ENCODE measurements at places on chromosomes 12 and 14. TPM values are rescaled to one million over a fixed set of nuclear protein-coding genes. Genes with fewer than 3 reads are reported as not detected.
A peak's percentile ranks its signal among the peaks of the same experiment; 100 is the strongest.

MGP gene
- total RNA-seq, result 12,824 TPM

DNA sequence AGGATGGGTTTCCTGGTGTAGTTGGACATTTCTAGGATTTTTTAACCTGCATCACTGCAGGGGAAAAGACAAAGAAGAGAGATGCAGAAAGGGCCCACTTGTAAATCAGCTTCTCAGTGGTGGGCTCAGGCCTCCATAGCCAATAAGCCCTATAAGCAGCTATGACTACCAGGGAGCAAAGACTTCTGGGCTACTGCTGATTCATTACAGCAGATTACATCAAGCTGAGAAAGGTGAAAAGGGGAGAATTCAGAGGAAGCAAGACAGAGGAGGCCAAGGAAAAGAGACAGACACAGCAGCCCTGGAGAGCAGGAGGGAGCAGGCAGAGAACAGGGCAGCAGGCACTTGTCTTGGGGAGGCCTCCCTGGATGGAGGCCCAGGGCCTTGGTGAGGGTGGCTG, 95.2 kb downstream of the KCNA5 start:
- no peak for DNase-seq

IAPP gene
- not detected for total RNA-seq

- DNase-seq, result no peak
Observed at GRCh38 chr12:8828257-8829124, 6.1 kb downstream of the A2ML1 start.

DNA sequence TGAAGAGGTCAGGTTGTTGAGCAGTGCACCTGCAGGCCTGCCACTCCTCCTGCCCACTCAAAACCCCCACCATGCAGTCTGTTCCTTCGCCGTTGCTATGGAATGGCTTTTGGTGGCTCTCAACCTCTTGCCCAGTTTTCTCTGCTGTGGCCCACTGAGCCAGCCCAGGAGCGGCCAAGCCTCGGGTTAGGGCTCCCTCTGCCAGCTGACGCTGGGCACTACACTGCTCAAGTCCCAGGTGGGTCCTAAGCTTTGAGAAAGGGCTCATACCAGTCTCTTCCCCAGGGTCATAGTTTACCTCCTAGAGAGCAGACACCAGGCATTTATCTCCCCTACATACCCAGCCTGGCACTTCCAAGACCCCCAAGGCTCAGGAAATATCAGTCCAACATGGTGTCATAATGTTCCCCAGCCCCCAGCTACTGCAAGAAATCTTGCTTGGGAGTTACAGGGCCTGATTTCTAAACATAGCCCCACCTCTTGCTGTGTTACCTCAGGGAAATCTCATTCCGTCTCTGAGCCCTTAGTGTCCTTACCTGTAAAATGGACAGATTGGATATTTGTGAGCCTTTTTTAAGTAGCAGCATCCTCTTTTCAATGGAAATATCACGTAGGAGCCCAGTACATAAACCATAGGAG, 59.4 kb downstream of the TSPAN11 start:
- no peak for DNase-seq

TESPA1 gene
- 2.1 TPM for total RNA-seq

DNA sequence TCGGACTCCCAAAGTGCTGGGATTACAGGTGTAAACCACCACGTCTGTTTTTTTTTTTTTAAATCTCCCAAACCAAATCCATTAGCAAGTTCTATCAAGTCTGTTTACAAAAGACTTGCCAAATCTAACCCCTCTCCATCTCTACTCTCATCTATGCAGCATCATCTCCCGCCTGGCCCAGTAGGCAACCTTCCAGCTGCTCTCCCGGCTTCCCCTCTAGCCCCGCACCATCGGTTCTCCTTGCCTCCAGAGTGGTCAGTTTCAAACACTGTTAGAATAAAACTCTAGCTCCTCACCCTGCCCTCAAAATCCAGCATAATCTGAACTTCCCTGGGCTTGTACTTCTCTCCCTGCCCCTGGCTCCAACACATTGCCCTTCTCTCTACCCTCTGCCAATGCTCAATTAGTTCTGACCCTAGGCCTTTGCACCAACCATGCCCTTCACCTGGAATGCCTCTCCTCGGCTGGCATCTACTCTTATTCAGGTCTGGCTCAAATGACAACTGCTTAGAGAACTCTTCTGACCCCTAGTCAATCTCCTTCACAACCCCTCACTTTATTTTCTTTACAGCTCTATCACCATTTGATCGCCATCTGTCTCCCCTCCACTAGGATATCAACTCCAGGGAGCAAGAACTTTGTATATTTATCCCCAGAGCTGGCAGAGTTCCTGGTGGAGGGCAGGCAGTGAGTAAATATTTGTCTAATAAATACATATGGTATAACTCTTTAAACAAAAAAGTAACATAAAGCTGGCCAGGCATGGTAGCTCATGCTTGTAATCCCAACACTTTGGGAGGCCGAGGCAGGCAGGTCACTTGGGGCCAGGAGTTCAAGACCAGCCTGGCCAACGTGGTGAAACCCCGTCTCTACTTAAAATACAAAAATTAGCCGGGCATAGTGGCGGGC, 4.9 kb downstream of the WSB2 start:
- no peak for DNase-seq

DNA sequence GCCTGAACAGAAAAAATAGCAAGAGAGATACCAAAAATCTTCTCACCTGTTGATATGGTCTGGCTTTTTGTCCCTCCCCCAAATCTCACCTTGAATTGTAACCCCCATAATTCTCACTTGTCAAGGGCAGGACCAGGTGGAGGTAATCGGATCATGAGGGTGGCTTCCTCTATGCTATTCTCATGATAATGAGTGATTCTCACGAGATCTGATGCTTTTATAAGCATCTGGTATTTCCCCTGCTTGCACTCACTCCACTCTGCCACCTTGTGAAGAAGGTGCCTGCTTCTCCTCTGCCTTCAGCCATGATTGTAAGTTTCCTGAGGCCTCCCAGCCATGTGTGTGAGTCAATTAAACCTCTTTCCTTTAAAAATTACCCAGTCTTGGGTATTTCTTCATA, 291.2 kb downstream of the CPNE8 start:
- DNase-seq, result no peak

DNA sequence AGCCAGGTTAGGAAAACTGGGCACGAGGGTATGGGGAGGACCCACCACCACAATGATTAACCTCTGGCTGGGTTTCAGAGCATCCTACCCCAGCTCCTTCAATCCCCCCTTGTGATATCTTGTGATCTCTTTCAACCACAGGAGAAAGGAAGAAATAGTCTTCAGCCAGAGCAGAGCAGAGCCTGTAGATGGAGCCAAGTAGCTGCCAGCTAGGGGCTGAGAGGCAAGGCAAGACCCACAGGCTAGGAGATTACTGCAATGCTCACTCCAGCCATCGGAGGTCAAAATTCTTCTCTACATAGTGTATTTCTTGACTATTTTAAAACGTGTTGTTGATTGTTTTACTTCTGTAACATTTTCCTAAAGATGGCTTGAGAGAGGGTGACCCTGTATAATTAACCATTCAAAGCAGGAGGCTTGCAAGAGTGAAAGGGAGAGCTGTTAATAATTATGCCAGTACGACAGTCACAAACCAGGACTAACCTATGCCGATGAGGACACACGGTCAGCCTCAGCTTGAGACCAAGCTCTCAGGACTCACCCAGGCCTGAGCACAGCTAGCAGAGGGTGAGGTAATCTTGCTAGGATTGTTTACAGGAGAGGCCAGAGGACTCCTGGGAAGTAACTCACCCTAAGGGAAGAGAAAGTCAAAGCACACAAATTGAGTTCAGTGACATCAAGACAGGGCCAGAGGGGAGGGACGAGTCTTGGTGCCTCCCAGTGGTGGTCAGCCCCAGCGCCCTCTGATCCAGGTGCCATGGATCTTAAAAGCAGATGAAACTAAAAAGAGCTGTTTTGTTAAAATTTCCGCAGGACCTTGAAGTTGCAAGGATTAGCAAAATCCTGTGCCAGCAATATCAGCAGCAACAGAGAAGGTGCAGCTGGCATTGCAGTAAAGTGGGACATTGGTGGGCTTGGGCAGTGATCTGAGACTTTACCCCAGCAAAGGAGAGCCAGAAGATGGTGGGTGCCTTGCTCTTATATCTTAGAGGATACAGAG, 29.8 kb upstream of the CDKN3 start:
- DNase-seq, result no peak

DNA sequence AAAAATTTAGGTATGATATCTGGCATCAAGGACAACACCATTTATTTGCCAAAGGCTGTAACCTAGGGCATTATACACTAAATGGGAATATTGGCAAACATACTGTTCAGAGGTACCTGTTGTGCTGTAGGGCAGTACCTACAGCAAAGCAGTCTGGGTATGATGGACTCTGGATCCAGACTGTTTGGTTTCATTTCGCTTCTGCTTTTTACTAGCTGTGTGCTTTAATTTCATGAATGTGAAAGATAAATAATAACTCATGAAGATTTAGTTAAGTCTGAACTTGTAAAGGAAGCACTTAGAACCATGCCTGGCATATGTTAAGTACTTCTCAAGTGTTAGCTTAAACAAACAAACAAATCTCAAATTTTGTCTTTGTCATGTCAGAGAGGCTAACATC, 17.7 kb upstream of the SLC38A2 start:
- DNase-seq, result no peak

OR4K13 gene
- not detected for total RNA-seq

- DNase-seq, result peak; percentile 45
Observed at GRCh38 chr14:87805315-87805723, 187.7 kb downstream of the GALC start.

- no peak for DNase-seq
Observed at GRCh38 chr14:96747608-96748007, 49.6 kb upstream of the VRK1 start.

- no peak for DNase-seq
Observed at GRCh38 chr14:50835280-50835679, 4.3 kb upstream of the NIN start.

DNA sequence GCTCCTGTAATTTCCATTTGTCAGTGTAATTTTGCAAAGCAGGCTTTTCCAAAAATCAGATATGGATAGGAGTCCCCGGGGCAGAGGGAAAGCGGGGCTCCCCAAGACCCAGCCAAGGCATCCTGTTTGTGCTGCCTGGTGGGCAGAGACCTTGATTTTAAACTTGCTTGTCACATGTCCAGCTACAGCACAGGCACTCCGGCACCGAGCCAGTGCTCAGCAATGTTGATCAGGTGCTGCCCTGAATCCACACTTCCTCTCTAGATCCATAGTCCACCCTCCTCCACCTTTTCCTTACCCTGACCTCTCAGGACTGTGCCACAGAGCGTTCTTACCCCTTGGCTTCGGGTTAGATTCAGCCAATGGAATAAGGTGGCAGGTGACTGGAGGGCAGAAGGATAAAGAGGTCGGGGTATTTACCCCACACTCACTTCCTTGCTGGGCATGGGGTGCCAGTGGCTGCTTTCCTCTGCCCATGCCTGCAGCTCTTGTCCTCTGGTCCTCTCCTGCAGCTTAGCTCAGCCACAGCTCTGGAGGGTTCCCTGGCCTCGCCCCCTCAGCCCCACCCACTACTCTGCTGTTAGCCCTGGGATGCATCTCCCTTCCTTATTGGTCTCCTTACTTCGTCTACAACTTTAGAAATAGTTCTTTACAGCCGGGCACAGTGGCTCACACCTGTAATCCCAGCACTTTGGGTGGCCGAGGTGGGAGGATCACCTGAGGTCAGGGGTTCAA, 80.1 kb downstream of the IRF2BPL start:
- DNase-seq, result no peak
